ENCODE measurements at places on chromosomes 6 and 20. TPM values are rescaled to one million over a fixed set of nuclear protein-coding genes. Genes with fewer than 3 reads are reported as not detected.

GRCh38 chr6:168534265-168534664 is 93.3 kb downstream of the SMOC2 start:
- DNase-seq = no peak

DNA sequence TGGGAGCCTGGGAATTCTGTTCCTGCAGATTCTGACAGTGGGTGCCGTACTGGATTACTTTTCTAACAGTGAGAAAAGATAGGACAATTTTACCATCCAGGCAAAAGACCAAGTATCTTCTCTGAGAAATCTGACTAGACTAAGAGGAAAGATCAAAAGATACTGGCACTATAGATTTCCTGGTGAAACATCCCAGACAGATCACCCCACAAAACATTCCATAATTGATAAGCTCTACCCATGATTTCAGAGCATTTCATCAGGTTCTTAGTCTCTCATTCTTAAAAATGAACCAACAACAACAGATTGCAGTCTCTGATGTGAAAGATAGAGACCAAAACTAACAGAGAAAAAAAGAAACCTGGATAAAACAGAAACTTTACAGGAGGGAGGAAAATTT is 13.6 kb upstream of the UBR2 start:
- DNase-seq = no peak

- no peak for DNase-seq
Measured at GRCh38 chr6:13848522-13849150, 34.3 kb upstream of the MCUR1 start.

DNA sequence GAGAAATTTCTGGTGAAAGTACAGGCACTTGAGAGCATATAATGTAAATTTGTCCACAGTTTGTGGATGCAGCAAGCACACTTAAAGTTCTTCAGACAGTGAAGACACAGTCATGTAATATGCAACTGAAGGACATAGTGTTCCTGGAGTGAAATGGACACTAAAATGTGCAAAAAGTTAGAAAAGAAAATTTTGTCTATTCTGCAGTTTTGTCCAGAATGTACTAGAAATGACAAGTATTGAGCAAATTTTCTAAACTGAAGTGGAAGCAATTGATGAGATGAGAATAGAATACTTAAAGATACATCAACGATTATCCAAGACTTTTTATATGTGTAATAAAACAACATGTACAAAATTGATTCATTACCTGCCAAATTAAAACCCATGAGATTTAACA is 647.0 kb upstream of the IMPG1 start:
- DNase-seq = no peak

- DNase-seq = no peak
Measured at GRCh38 chr6:54892831-54893230, 46.3 kb downstream of the FAM83B start.

The LAMA4 gene
- not detected for total RNA-seq

DNA sequence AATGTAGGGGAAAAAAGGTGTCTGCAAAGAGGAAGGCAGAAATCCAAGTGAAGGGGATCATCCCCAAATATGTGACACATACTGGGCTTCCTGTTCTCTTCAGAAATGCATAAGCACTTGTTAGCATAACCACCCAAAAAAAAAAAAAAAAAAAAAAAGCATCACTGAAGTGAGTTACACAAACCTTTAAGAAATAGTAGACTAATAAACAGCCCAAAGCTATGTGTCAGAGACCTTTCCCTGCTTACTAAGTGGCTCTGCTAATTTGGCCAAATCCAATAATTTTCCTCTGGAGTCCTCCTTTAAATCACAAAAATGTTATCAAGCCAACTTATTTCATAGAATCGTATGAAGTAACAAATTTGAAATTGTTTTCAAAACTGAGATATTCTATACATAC is 7.5 kb upstream of the DST start:
- DNase-seq = no peak

The RALGAPA2 gene
- 16.0 TPM for total RNA-seq

The ZC3H12D gene
- total RNA-seq = 37.5 TPM

DNA sequence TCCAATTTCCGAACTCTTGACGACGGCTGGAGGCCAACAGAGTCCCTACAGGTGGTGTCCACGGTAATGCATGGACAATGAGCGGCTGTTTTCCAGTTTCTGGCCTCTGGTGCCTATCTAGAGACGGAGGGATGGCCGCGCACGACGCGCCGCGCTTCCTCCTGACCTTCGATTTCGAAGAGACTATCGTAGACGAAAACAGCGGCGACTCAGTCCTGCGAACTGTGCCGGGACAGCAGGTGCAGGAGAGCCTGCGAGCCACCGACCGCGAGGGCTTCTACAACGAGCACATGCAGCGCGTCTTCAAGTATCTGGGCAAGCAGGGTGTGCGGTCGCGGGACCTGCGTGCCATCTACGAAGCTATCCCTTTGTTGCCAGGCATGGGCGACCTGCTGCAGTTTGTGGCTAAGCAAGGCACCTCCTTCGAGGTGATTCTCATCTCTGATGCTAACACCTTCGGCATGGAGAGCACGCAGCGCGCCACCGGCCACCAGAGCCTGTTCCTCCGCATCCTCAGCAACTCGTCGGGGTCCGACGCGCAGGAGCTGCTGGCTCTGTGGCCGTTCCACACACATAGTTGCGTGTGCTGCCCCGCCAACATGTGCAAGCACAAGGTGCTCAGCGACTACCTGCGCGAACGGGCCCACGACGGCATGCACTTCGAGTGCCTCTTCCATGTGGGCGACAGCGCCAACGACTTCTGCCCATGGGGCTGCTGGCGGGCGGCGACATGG is 169.4 kb downstream of the CDK19 start:
- no peak for DNase-seq

DNA sequence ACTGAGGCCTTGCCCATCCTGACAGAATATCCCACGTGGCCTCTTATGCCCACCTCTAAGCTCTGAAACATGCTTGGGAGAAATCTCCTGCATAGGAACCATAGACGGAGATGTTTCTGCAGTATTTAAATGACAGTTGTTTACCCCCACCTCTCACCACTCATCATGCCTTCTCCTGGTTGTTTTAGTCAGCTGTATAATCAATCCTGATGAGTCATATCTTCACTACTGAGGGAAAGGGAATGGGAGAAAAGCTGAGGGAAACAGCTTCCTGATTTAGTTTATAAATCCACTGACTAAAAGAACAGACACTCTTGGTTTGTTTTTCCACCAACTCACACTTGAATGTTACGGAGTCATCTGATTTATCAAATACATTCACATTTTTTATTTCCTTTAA is 113.2 kb upstream of the TENT5A start:
- DNase-seq = no peak

DNA sequence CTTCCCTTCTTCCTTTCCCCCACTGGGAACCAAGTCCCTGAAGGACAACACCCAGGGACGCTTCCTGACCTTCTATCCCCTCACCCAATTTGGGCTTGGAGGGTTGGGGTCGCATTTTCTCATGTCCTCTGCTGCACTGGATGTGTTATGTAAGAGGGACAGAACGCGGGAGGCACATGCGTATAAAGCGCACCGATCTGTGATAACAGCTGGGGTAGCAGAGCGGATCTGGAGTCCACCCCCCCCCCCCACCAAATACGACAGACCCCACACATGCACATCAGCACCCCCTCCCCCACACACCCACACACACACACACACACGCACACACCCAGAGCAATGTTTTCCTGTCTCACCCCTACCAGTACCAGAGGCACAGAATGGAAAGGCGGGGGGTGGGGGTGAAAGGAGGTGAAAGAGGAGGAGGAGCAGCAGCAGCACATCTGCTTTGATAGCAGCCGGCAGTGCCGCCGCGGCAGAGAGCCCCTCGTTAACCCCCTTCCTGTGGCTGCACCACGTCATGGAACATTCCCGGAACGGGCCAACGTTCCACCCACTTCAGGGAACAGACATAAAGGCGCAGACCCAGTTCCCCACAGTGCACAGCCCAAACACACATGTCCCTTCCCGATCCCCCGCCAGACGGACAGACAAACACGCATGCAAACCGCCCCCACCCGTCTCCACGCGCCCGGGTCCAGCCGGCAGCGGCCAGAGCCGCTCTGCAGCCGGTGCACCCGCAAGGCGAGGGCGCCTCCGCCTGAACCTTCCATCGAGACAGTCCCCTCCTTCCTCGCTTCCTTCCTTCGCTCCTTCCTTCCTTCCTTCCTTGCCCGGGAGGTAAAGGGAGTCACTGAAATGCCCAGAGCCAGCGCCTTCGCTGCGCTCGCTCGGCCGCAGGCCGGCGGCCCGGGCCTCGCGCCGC is 590 bp downstream of the HIVEP2 start:
- peak; percentile 95 for DNase-seq

- DNase-seq = no peak
Measured at GRCh38 chr6:152022303-152022702, 214.8 kb downstream of the ESR1 start.

DNA sequence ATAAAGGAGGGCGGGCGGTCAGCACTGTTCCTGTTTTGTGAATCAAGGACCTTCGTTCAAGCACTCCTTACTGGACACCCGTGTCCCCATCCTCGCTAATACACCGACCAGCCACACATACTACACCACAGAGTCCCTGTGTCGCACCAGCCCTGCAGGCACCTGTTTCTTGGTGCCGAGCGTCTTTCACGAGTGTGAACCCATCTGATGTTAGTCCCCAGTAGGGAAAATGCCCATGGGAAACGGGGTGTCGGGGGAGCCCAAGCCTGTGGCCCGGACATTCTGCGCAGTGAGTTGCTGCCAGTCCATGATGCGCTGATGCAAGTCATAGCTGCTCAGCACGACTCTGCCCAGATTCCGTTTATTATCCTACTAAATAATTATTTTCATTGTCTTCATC is 74.7 kb downstream of the TTLL2 start:
- DNase-seq = no peak

The MAS1 gene
- total RNA-seq = not detected

DNA sequence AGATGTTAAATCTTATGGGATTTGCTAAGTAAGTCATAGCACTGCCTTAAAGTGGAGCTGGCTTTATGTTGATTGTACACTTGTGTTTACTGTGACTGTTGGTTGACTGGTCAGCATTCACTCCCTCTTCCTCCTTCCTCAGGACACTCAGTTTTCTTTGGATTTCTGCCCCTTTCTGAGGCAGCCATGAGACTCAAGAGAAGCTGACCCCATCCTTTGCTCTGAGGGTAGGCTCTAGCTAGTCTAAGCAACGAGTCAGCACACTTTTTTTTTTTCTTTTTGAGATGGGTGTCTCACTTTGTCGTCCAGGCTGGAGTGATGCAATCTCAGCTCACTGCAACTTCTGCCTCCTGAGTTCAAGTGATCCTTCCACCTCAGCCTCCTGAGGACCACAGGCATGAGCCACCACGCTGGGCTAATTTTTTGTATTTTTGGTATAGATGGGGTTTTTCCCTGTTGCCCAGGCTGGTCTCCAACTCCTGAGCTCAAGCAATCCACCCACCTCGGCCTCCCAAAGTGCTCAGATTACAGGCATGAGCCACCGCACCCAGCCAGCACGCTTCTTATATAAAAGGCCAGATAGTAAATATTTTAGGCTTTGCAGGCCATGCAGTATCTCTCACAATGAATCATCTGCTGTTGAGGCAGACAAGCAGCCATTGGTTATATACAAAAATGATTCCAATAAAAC is 191.4 kb downstream of the NFATC2 start:
- DNase-seq = no peak

The TGM3 gene
- total RNA-seq = not detected

GRCh38 chr6:153062516-153062915 is 60.0 kb upstream of the MTRF1L start:
- DNase-seq = no peak

The BPIFA1 gene
- total RNA-seq = not detected

DNA sequence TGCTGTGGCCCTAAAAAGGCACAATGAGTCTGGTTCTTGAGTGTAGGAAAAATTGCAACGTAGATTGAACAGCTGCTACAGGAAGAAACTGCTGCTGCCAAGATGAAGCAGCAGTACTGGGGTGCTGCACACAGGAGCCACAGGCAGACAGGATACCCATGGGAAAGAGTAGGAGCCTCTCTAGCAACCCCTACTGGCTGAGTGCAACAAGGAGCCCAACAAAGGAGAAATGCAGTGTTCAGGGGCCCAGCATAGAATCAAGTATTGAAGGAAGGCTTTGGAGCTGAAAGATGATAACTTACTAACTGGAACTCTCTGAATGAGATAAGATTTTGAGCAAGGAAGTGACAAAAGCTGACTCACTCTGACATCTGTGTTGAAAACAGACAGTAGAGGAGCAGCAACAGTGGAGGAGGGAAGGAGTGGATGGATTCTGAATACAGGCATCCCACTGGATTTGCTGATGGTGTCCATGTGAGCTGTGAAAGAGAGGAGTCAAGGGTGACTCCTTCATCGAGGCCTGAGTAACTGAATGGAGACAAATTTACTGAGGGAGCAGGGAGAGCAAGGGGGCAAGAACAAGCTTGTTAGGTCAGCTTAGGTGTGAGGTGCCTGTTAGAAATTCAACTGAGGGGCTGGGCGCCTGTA is 534.7 kb upstream of the JARID2 start:
- peak; percentile 73 for DNase-seq

The PTPRT gene
- total RNA-seq = not detected

- DNase-seq = no peak
Measured at GRCh38 chr6:101516578-101516977, 123.1 kb downstream of the GRIK2 start.

The PLN gene
- total RNA-seq = not detected

GRCh38 chr6:44622956-44623355 is 235.4 kb downstream of the CDC5L start:
- DNase-seq = no peak

DNA sequence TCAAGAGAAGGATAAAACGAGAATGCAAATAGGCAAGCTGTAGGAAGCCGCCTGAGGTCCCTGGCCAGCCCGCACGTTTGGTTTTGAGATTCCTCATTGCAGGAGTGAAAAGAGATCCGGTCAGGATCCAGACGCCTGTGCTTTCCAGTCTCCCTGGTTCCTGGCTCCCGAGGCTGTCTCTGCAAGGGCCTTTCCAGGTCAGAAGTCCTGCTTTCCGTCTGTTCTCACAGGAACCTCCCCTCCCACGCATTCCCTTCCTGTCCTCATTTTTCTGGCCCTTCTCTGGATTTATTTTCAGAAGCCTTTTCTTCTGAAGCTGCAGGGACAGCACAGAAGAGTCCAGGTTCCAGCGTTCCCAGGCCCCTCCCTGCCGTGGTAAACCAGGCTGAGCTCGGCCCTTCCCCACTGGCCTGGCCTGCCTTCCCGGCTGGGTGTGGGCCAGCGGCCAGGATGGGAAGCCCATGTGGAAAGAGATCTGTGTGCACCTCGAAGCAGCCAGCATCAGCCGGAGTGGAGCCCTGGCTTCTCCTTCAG is 54.0 kb downstream of the TMEM242 start:
- no peak for DNase-seq

DNA sequence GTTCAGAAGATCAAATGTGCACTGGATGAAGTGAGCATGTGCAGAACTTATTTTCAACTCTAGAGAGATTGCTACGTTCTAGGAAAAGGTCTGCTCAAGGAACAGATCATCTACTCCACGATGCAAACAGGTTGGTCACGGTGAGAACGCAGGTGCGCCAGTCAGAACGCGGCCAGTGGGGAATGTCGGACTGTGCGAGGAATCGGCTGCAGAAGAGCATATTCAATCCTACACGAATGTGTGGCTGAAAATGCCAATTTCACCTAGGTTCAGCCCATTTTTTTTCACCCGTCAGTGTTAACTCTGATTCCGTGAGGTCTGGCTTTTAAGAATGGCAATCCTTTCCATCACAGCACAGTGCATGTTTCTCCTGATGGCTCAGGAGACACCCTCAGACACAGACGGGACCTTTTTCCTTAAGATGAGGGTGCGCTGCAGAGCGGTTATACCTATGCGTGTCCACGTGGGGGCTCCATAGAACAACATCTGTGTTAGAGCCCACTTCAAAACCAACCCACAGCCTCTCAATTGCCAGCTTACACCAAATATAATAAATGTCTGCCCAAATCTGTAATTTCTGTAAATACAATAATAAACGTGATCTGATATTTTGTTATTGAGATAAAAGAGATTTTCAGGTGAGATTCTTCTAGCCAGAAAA is 250.4 kb downstream of the FOXA2 start:
- peak; percentile 46 for DNase-seq

The TCF21 gene
- not detected for total RNA-seq
